ENCODE measurements at places on chromosomes 2 and 18. TPM values are rescaled to one million over a fixed set of nuclear protein-coding genes. Genes with fewer than 3 reads are reported as not detected.

AOX1 gene
- 24.6 TPM for total RNA-seq

STON1 gene
- total RNA-seq: 2.0 TPM

CCBE1 gene
- 2.1 TPM for total RNA-seq

CNTNAP5 gene
- not detected for total RNA-seq

UPP2 gene
- total RNA-seq: not detected

CCDC74A gene
- 2.3 TPM for total RNA-seq
